ENCODE measurements at places on chromosomes 3 and 15.

DNA sequence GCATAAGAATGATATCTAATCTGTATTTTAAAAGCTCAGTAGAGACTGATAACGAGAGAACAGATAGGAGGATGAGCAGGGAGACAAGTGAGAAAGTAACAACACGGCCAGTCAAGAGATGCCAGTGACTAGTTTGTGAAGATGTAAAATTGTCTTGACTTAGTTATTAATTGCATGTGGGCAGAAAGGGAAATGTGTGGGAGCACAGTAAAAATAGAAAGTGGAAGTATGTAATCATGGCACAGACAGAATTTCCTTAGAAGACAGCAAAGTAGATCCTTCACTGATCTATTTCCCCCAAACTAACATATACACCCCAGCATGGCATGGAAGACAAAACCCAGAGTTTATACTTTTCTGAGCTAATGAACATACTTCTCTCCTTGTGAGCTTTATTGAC lies 344.5 kb downstream of the FGF12 start:
- DNase-seq = no peak

- no peak for DNase-seq
Measured at GRCh38 chr15:52657338-52657737, 21.9 kb downstream of the ATOSA start.

GRCh38 chr3:59882746-59883145 lies 832.9 kb upstream of the CFAP20DC start:
- DNase-seq = no peak

DNA sequence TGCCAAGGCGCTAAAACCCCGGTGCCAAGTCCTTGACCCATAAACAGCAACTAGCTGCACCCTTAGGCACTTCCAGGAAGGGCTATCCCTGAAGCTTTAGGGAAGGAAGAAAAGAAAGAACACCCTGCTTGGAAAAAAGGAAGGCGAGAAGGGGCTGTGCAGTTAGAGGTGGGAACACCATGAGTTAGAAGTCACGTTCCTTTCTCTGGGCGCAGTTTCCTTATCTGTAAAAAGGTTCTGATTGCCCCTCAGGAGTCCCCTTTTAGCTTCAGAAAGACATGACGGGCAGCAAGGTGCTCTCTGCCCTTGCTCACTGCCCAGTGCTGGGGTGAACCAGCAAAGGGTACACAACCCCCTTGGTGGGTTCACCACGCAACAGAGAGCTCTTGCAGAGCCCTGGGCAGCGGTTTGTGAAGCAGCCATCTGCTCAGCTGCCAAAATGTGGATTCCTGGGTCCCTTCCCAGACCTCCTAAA lies 798 bp downstream of the GCHFR start:
- DNase-seq = no peak

GRCh38 chr3:133230195-133230594 lies 169.7 kb upstream of the BFSP2 start:
- no peak for DNase-seq

DNA sequence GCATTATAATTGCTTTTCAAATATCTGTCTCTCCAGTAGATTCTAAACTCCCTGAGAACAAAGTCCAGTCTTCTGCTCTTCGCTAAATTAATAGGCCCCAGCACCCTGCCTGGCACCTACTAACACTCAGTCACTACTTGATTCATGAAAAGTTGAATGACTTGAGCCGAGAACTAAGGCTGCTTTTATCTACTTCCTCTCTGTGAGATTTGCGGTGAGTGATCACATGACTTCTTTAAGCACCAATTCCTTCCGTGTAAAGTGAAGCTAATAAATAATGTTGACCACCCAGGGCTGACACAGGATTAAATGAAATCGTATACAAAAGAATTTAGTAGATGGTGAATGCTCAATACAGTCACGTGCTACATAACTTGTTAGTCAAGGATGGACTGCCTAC lies 44.6 kb upstream of the PGPEP1L start:
- DNase-seq = no peak

DNA sequence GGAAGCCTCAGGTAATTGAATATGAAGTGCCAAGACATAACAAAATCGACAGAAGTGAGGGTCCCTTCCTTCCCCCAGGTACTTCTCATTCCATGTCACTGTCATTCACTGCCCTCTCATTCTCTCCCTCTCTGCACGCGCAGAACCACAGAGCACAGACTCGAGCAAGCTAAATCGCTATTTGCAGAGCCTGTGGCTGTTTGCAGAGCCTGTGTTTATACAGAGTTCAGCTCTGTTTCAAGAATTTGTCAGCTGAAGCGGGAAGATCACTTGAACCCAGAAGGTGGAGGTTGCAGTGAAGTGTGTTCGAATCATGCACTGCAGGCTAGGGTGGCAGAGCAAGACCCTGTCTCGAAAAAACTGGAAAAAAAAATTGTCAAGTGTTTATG lies 2.5 kb downstream of the VILL start:
- no peak for DNase-seq

DNA sequence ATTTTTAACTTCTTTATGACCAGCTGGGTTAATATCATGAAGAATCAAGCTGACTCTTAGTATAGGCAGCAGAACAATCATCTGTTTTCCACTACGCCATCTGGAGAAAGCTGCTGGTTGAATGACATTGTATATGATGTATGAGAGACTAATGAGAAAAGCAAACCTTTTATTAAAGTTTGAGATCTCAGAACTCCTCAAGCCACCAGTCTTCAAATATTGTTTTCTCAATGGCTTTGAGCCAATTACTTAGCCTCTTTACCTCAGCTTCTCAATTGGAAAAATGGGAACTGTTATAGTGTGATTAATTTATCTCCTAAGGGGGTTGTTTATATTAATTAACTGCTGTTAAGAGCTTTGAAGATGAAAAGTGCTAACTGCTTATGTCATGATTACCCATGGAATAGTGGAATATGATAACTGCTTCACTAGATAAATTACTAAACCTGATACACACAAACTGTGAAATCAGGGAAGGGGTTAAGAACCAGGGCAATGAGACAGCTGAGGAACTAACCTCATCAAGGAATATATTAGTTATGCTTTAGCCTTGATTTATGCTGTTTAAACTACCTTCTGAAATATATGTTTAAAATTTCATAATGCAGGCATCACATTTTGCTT lies 330.1 kb downstream of the SOX2 start:
- DNase-seq = no peak

DNA sequence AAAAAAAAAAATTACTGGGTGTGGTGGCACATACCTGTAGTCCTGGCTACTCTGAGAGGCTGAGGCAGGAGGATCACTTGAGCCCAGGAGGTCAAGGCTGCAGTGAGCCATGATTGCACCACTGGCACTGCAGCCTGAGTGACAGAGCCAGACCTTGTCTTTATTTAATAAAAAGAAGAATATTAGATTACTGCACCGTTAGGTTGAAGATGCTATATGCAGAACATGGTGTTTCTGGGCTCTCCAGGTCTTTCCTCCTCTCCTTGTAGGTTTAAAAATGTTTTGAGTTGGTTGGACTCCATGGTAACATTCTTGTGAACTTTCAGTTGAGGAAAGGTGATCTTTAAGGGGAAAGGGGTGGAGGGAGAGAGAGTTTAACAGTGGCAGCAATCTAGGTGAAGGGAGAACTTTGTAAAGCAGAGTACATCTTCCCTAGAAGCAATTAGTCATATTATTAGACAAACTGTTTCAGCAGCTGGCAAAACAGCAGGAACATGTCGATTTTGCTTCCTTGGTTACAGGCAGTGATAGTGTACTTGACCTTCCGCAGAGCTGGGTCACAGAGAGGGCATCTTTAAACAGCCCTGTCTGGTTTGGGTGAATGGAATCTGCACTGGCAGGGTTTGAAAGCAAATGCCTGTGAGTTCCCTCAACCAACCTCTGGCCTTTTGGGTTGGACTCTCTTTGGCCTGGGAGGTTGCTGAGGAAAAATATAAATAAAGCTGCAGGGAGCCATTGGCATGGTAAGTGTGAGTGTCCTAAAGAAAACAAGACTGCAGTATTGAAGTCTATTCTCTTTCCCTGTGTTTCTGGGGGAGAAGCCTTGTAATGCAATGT lies 42.8 kb downstream of the NR2C2 start:
- no peak for DNase-seq
